NCI-H1105 treated with DMSO at 0.1 percent for 48 hours (cell line): ENCODE measurements at places on chromosomes 11 and 22.

GRCh38 chr11:114260483-114260882 lies 35.7 kb upstream of the NNMT start:
- no peak for DNase-seq

- no peak for DNase-seq
Observed at GRCh38 chr11:9047964-9048523, 43.4 kb downstream of the SCUBE2 start.

GRCh38 chr22:44369293-44369661 lies 56.5 kb upstream of the SHISAL1 start:
- no peak for DNase-seq

GRCh38 chr22:19086896-19087295 lies 35.3 kb downstream of the DGCR2 start:
- no peak for DNase-seq

DNA sequence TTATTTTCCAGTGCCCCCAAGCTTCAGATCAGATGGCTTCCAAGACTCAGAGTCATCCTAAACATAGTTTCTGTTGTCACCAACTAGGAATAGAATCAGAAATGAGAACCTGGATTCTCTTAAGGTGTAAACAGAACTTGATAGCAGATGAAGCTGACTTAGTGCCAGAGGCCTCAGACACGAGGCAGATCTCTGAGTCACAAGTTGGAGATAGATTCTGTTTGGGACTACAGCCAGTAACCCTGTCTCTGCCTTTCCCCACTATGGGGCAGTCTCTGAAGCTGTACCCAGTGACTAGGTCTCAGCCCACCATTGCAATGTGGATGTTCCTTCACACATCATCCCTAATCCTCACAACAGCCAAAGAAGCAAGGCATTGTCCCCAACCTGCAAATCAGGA lies 25.4 kb downstream of the NEU3 start:
- DNase-seq = no peak

GRCh38 chr22:33620085-33620484 lies 300.2 kb downstream of the LARGE1 start:
- no peak for DNase-seq

DNA sequence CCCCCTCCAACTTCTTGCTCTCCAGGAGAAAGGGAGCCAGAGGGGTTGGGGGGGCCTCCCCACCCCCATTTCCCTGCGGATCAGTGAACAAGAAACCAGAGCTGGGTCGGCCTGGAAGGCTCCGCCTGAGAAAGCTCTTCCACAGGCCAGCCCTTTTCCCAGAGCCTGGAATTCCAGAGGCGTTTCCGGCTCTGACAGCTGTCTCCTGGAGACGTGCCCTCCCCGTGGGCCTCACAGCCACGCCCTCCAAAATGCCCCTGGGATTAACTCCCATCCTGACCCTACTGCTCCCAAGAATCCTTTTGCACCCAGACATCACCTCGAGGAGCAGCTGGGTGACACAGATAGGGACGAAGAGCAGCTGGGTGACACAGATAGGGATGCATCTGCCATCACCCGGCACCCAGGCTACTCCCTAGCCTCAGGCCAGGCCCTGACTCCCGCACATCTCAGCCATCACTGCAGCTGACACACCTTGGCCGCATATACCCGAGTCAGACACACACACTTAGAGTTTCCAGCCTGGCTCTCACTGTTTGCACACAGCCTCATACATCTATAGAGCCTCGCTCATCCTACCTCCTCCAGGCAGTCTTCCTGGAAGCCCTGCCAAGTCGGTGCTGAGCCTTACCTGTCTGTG lies 7.6 kb upstream of the CDC42EP1 start:
- no peak for DNase-seq

GRCh38 chr11:69915151-69915500 lies 95.9 kb upstream of the FGF3 start:
- no peak for DNase-seq

DNA sequence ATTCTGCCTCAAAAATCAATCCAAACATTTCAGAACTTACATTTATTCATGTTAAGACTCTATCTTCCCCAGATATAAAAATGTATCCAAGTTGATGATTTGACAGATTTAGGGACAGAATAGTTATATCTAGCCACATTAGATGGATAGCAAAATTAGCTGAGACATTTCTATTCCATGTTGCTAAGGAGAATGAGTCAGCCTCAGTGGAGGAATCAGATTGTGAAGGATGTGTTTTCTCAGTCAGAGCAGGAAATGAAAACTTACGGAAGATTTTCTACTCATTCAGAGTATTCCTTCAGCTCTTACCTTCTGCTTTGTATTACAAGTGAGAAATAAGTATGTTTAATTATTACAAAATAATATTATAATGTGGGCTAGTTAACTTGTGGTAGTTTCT lies 556.3 kb upstream of the ANO3 start:
- no peak for DNase-seq

GRCh38 chr22:47172771-47173534 lies 410.5 kb downstream of the TBC1D22A start:
- no peak for DNase-seq

DNA sequence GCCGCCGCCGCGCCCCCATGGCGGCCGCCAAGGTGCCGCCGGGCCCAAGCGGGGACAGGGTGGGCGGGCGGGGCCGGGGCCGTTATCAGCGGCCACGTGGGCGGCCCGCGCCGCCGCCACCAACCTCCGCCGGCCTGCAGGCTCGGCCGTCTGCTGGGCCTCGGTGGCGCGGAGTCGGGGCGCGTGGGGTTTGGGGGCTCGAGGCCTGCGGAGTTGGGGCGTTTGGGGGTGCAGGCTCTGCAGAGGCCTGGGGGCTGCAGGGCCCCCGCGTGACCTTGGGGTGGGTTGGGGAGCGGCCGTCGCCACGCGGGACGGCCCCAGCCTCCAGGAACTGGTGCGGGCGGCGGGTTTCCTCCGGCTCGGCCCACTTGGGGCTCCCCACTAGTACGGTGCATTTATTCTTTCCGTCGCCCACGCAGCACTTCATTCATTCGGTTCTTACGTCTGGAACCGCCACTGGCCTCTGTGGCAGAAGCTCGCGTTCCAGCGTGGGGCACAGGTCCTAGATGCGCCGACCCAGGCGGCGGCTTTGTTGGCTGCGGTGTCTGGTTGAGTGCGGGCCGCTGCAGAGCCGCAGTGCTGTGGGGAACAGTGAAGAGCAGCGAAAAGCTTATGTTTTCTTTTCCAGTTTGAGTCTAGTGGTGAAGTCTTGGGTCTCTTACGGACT lies 740 bp upstream of the TRMT2A start:
- no peak for DNase-seq

- no peak for DNase-seq
Observed at GRCh38 chr11:13054278-13054677, 45.2 kb downstream of the RASSF10 start.

- DNase-seq = no peak
Observed at GRCh38 chr11:68186061-68186460, 27.0 kb downstream of the KMT5B start.

DNA sequence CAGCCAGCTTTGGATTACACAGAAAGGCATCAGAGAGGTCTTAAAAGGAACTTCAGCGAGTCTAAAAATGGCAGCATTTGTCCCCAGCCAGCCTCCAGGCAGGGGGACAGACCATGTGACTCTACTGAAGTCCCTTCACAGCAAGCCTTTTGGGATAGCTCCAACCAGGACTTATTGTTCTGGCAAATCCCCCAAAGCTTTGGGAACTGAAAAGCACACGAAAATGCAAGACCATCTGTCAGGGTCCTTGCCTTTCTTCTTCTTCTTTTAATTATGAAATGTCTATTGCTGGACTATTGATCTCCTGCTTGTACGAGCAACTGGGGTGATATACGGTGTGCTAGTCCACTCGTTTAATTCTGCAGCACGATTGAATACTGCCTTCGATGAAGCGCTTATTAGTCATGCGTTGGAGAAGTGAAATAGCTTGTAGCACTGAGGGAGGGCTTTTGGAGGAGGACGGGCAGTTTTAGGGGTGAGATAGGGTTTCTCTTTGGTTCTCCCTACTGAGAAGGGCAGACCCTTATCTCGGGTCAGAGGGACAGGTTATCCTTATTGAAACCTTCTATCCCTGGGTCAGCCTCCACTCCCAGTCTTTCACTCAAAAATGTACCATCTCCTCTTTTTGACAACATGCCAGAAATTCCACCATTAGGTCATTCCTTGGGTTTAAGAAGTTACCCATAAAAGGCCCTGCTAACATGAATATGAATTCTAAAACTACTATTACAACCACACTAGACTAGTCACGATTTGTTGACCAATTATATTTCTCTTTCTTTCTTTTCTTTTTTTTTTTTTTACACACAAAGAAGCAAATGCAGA lies 416.4 kb downstream of the MIAT start:
- no peak for DNase-seq

DNA sequence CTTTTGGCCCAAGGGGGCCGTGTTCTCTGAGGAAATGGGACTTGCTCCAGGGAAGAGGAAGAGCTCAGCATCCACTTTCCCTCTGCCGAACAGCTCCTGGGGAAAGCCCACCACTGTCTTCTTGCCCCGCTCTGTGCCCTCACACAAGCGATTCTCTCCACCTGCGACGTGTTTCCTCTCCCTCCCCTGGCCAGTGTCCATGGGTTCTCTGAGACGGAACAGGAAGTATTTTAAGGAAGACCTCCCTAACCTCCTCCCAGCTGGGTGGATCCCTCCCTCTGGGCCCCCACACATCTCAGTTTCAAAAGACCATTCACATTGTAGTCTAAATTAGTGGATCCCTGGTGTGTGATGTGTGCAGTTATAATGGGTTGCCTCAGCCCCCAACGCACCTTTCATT lies 1.6 kb downstream of the TP53AIP1 start:
- DNase-seq = no peak

GRCh38 chr22:50192436-50193204 lies 6.9 kb downstream of the TRABD start:
- no peak for DNase-seq

DNA sequence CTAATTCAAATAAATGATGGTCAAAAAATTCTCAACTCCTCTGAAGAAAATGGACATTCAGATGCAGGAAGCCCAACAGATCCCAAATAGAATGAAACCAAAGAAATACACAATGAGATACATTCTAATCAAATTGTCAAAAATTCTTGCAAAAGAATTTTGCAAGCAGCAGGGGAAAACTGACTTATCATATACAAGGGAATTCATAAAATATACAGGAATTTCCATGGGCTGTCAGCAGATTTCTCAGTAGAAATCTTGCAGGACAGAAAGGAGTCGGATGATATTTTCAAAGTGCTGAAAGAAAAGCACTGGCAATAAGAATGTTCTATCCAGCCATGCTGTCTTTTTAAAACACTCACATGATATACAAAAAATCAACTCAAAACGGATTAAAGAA lies 194.6 kb upstream of the ZC3H12C start:
- DNase-seq = no peak

- no peak for DNase-seq
Observed at GRCh38 chr11:122100756-122101080, 15.3 kb downstream of the BLID start.

DNA sequence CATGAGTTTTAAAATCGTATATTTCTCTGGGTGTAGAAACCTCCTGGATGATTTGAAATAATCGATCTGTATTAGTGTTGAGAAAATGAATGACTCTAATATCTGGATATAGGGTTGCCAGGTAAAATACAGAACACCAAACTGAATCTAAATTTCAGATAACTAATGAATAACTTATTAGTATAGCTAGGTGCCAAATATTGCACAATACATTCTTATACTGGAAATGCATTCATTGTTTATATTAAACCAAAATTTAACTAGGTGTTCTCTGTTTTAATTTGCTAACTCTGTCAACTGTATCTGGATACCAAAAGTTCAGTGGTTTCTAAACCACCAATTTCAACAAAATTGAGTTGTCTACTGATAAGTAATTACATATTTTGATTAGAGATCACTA lies 2.5 kb upstream of the BIRC3 start:
- no peak for DNase-seq

DNA sequence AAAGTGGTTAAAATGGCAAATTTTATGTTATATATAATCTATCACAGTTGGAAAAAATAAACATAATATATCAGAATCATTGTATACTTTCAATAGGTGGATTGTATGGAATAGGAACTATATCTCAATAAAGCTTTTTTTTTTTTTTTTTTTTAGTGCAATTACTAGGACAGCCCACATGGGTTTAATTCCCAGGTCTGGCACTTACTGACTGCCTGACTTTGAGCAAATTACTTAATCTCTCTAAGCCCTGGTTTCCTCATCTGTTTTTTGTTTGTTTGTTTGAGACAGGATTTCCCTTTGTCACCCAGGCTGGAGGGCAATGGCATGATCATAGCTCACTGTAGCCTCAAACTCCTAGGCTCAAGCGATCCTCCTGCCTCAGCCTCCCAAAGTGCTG lies 26.1 kb upstream of the BAIAP2L2 start:
- DNase-seq = no peak

DNA sequence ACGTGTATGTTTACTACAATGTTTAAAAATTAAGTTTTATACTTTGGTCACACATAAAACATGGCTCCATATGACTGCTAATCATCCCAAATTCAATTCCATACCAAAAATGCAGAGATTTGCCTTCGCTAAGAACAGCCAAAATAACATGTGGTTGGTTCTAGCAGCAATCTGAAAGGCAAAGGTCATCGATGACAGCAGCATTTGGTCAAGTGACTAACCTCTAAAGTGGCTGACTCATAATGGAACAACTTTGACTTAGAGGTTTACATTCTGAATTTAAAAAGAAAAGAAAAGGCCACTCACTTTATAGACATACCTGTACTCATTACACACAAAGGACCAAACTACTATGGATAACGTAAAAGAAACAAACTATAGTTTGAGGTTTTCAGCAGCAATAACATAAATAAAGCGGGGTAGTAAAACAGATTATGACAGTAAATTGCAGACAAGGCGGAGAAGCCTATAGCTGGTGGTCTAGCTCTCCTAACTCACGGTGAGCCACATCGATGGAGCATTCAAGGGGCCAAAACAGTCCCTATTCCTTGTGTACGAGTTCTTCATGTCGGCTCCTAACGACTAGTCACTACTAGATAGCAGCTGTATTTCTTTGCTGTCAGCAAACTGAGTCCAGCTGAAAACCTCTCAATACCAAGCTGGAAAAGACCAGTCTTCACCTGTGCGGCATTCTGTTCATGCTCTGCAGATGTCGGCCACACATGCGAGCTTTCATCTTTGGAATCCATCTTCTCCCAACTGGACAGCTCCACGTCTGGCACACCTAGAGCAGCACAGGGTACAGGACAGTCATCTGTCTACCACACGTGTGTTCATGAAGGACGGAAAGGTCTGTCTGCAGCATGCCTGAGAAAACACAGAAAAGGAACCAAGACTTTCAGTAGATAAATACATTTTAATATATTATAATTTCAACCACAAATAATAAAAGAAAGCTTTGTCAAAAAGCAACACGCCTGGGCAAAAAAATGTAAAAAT lies 42.1 kb downstream of the PRDM10 start:
- no peak for DNase-seq

- no peak for DNase-seq
Observed at GRCh38 chr11:1206391-1207271, 16.2 kb upstream of the MUC5B start.

GRCh38 chr11:17649261-17649660 lies 70.1 kb upstream of the MYOD1 start:
- no peak for DNase-seq

- DNase-seq = no peak
Observed at GRCh38 chr11:66728693-66729385, at the start of gene SPTBN2. Gene SPTBN2, minus strand, starts transcription at chr11:66729216. Its CDS starts 7,976 bp downstream, at chr11:66721240.
